ENCODE measurements at places on chromosomes 13 and 19.

DNA sequence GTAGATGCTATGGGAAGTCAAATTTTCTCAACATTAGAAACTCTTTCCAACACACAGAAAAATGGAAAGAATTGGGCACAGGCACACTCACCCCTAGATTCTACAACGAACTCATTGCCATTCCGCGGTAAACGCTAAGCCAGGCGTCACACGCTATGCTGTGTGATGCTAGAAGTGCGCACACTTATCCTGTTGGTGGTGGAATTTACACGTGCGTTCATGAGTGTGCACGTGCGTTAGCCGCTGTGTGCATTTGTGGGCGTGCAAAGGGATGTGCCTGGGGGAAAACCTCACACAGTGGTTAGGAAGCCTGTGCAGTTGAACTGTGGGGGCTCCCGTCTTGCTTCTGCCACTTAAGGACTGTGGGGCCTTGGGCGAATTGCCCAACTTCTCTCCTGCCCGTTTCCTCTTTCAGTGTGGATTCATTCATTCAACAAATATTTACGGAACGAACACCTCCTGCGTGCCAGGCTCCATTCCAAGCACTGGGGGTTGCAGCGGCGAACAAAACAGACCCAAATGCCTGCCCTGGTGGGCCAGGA, 7.7 kb downstream of the NFILZ start:
- no peak for DNase-seq

DNA sequence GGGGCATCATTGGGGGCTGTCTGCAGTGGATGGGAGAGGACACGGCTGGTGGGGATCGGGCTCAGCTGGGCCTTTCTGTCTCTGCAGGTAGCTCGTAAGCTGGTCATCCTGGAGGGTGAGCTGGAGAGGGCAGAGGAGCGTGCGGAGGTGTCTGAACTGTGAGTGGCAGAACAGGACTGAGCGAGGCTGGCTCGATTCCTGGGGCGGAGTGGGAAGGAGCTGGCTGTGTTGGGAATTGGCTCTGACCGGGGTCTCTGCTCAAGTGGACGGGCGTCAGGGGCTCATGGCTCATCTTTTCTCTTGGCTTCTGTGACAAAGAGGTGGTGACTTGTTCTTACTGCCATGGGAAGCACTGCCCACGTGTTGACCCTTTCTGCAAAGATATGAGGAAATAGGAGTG, 11.6 kb downstream of the TPM4 start:
- no peak for DNase-seq

DNA sequence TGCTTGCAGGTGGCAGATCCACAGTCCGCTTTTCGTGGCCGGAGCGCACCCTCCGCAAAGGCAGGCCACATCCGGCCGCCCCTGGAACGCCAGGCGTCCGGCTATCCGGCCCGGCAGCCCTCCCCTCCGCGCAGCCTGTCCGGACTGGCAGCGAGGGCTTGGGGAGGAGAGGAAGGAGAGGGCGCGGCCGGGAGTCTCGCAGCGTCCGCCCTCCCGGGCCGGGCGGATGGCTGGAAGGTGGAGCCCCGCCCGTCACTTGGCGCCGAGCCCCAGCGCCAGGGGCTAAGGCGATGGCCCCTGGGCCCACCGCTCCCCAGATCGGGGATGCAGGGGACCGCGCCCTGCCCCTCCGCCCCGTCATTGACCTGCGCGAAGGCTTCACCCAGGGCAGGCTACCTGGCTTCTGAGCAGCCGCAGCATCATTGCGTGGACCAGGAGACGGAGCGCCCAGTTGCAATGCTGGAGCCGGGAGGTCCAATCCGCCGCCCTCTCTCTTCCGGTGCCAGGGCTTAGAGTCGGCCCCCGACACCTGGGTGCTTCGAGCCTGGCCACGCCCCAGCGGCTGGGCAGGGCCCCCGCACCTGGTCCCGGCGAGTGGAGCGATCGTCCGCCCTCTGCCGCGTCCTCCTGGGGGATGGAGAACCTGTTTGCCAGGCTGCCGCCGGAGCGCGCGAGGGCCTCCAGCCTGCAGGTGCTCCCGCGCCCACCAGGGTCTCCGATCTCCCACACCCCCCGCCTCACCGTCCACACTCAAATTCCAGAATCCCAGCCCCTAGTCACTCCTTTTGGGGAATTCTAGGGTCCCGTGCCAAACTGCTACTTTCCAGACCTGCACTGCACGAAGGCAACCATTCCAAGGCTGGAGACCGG, at the start of gene FUT1:
TSS of gene FUT1 (minus strand) at position 146 of the 870 bp plus-strand sequence. CDS start 1,360 bp downstream, outside the sequence.
- DNase-seq, result peak; percentile 15

DNA sequence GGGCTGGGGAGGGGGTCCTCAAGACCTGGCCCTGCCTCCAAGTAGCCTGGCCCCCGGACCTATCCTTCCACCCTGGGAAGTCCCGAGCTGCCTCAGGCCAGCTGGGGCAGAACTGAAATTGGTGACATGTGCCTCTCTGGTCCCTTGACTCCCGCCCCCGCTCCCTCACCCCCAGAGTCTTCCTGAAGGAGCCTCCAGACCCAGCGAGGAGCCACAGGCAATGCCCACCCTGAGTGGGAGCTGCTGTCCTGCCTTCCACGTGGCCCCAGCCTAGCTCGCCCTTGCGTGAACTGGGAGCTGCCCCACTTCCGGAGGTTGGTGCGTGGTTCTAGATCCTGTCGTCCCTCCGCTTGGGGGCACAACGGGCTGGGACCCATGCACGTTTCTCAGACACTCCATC, 34.6 kb downstream of the CEBPA start:
- DNase-seq, result no peak

- no peak for DNase-seq
These were observed 19.3 kb downstream of the BICRA start for GRCh38 chr19:47628078-47628771.

DNA sequence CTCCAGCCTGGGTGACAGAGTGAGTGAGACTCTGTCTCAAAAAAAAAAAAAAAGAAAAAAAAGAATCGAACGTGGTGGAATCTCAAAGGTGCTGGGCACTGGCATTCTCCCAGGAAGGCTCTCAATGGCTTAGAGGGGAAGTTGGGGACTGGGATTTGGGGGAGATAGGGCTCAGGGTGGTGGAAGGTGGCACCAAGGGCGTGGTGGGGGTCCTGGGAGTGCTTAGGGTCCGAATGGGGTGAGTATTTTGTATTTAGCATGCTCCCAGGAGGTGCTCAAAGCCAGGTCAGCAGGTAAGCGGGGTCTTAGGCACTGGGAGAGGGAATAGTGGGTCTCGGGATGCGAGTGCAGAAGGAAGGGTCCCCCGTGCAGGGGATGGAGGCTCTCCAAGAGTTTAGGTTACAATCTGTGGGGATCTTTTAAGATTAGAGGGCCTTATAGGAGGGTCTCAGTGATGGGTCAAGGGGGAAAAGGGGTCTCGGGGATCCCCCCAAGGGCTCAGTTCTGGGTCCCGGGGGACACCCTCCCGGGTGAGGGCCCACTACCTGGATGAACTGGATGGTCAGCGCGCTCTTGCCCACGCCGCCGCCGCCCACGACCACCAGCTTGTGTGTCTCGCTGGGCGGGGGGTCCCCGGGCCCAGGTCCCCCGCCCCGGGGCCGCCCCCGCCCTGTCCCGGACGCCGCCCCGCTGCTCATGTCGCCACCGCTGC, 386 bp downstream of the RRAS start:
- no peak for DNase-seq

GRCh38 chr19:12544401-12544876, 6.8 kb downstream of the ZNF564 start:
- no peak for DNase-seq

GRCh38 chr19:6577476-6578125, 13.3 kb downstream of the CD70 start:
- no peak for DNase-seq

- DNase-seq, result no peak
These were observed 16.1 kb downstream of the PCDH8 start for GRCh38 chr13:52832313-52832712.

- DNase-seq, result no peak
These were observed 251.0 kb downstream of the GPC5 start for GRCh38 chr13:91649456-91649855.

DNA sequence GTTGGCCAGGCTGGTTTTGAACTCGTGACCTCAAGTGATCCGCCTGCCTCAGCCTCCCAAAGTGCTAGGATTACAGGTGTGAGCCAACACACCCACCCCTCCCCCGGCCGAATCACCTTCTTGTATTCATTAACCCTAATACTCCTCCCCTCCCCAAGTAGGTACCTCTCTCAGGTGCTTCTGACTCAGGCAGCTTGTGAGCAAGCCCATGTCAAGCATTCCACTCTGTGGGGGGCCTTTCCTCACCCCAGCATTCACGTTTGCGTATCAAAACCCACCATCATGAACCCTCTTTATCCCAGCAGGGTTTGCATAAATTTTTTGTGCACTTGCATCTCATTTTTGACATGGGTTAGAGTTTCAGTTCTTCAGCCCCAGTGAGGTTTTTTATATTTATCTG, 23.6 kb upstream of the RFXAP start:
- no peak for DNase-seq

GRCh38 chr19:55576746-55577145, 3.9 kb downstream of the ZNF579 start:
- DNase-seq, result no peak

DNA sequence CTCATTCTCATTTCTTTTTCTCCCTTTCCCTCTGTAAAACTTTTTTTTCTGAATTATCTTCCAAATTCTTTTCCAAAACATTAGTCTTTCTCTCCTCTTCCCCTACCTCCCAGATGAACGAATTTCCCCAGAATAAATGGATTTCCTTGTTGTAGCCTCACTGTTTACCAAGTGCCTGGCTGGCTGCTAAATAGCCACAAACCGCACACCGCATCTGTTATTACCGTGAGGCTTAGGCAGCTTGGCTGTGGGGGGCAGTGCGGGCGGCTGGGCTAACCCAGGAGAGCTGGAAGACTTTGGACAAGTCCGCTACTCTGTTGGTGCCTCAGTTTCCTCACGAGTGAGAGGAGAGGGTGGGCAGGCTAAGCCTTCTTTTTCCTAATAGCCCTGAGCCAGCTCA, 10.7 kb downstream of the IL17D start:
- no peak for DNase-seq

DNA sequence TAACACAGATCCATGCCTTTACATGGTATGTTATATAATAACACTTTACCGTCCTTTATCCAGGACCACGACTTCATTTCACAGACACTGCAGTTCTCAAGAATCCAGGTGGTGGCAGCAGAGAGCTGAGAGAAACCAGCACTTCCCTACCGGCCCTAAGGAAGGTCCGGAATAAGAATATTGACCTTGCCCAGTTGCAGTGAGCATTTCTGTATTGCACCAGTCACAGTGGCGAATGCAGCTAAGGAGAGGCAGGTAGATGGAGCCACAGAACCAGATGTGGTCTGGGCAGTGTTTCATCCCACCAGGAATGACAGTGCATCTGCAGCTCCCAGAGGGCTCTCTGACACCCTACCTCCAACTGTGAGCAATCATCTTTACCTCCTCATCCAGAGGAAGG, 44.6 kb downstream of the ZNF787 start:
- no peak for DNase-seq

- DNase-seq, result peak; percentile 18
These were observed 114.3 kb upstream of the SERP2 start for GRCh38 chr13:44259045-44260027.

- no peak for DNase-seq
These were observed 73.0 kb downstream of the CYSLTR2 start for GRCh38 chr13:48726711-48727110.

- no peak for DNase-seq
These were observed 771.4 kb downstream of the OLFM4 start for GRCh38 chr13:53800011-53800410.

DNA sequence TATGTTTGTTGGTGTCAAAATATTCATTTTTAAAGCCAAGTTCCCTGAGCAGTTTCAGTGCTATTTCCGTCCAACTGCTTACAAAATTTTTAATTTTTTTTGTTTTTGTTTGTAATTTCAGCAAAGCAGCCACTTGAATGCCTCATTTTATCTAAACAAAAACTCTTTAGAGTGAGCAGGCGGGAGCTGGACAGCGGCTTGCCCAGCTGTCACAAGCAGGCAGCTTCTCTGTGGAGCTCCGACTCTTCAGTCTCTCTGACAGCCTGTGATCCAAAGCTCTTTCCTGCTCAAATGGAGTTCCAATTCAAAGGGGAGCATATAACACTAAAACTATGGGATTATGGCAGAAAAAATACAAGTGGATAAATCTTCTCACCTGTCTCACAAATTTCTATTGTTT, 618.3 kb upstream of the PCDH20 start:
- no peak for DNase-seq

DNA sequence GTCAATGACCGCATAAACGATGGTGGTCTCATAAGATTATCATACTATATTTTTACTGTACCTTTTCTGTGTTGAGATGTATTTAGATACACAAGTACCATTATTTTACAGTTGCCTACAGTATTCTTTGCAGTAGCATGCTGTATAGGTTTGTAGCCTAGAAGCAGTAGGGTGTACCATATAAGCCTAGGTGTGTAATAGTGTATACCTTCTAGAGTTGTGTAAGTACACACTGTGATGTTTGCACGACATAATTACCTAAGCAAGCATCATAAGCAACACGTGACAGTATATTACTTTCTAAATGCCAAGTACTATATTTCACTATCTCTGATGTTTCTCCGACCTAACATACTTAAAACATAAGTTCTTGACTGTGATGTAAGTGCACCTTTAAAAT, 2.7 kb downstream of the LPAR6 start:
- DNase-seq, result no peak

- no peak for DNase-seq
These were observed 26.9 kb upstream of the TMEM160 start for GRCh38 chr19:47075179-47075810.
